Esophagus muscularis mucosa (tissue), 4 donors: ENCODE measurements at places on chromosomes 7 and 10.

- no peaks in the 10 kb centered on the region for H3K4me1 ChIP-seq
- H3K27ac ChIP-seq, result no peak overlapping the region
- H3K27me3 ChIP-seq, result no peaks in the 10 kb centered on the region
- no peak overlapping the region for H3K4me3 ChIP-seq
- H3K36me3 ChIP-seq, result no peaks in the 10 kb centered on the region
Observed at GRCh38 chr10:126097558-126098225, 201.3 kb downstream of the FANK1 start.

GRCh38 chr10:50527442-50528043, 96.2 kb downstream of the SGMS1 start:
- H3K36me3 ChIP-seq, result no peaks in the 10 kb centered on the region
- peak; percentile 12 for DNase-seq
- H3K4me3 ChIP-seq, result no peak overlapping the region
- H3K27me3 ChIP-seq, result no peaks in the 10 kb centered on the region
- H3K4me1 ChIP-seq, result peaks cover 24% of the 10 kb centered on the region

DNA sequence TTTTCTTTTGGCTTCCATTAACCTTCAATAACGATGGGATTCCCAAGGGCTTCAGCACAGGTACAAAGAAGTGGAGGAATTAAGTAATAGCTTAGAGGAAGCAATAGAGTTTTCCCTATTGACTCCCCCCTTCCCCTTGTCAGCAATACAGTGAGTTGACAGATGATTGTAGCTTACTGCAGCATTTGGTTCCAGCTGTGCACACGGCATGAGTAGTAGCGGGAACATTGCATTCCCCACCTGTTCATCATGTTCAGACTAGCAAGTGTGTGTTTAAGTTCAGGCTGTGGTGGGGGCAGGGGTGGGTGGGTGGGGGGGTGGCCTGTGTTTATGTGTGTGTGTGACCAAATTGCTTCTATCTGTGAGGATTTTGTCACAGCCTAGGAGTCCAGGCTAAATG, 4.6 kb upstream of the ADRA2A start:
- H3K36me3 ChIP-seq, result no peaks in the 10 kb centered on the region
- no peak overlapping the region for H3K27ac ChIP-seq
- peaks cover 18% of the 10 kb centered on the region for H3K4me1 ChIP-seq

GRCh38 chr7:101934618-101935017, 117.2 kb downstream of the CUX1 start:
- no peak for DNase-seq
- H3K4me3 ChIP-seq, result peak overlapping the region; percentile 30
- H3K27ac ChIP-seq, result peak overlapping the region; percentile 87
- peaks cover 59% of the 10 kb centered on the region for H3K4me1 ChIP-seq
- H3K36me3 ChIP-seq, result no peaks in the 10 kb centered on the region
- no peaks in the 10 kb centered on the region for H3K27me3 ChIP-seq

- H3K36me3 ChIP-seq, result no peaks in the 10 kb centered on the region
- no peaks in the 10 kb centered on the region for H3K27me3 ChIP-seq
- no peaks in the 10 kb centered on the region for H3K4me1 ChIP-seq
- no peak overlapping the region for H3K4me3 ChIP-seq
- no peak for DNase-seq
Observed at GRCh38 chr10:60358282-60358681, 31.4 kb downstream of the ANK3 start.

DNA sequence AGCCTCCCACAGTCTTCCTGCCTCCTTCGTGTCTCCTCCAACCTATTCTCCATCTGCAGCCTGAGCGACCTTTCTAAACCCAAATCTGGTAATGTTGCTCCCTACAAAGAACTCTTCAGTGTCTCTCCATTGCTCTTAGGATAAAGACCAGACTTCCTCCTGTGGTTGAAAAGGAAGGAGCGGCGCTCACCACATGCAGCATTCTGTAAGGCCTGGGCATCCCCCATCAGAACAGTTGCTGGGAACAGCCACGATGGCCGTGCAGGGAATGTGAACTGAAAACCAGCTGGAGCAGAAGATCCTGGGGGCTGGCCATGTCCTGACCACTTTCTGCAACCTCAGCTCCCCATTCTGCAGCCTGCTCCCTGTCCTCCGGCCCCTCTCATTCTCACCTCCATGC, 237.8 kb upstream of the ZMIZ1 start:
- no peak overlapping the region for H3K27ac ChIP-seq
- H3K36me3 ChIP-seq, result no peaks in the 10 kb centered on the region
- H3K4me3 ChIP-seq, result no peak overlapping the region
- peaks cover 5% of the 10 kb centered on the region for H3K4me1 ChIP-seq
- no peaks in the 10 kb centered on the region for H3K27me3 ChIP-seq

DNA sequence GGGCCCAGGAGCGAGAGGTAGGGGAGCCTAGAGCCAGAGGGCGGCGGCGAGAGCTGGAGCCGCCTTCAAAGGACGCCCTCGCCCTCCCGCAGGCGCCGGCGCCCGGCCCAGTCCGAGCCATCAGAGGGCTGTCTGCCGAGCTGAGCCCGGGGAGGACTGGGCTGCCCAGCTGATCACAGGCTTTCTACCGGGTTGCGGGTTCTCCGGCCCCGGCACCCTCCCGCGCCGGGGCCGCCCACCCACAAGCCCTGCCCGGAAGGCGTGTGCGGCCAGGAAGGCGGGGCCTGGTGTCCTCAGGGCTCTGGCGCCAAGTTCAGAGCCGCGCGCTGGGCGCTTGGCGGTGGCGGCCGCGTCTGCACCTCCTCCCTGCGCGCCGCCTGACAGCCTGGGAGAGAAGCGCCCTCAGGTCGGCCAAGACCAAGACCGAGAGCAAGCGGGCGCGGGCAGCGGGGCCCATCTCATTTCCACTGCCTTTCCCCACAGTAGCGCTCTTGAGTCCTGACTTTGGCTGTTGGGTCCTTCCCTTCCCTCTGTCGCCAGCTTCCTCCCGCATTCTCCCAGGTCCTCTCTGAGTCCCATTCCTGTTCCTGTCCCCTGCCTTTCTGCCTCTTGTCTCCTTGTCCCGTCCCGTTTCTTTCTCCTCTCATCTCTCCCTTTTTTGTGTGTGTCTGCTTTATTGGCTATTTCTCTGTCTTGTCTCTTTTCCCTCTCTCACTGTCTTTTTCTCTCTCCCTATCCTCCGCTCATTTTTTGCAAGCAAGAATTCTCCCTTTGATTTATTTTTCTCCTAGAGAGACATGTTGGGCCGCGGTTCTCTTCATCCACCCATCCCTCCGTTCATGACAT, 60.6 kb upstream of the MSMB start:
- peak; percentile 91 for DNase-seq
- H3K4me1 ChIP-seq, result peaks cover 13% of the 10 kb centered on the region
- H3K36me3 ChIP-seq, result no peaks in the 10 kb centered on the region

GRCh38 chr7:30136117-30136731, 1.4 kb downstream of the MTURN start:
- no peaks in the 10 kb centered on the region for H3K36me3 ChIP-seq
- DNase-seq, result peak; percentile 87
- peaks cover 19% of the 10 kb centered on the region for H3K4me1 ChIP-seq
- H3K27me3 ChIP-seq, result no peaks in the 10 kb centered on the region

DNA sequence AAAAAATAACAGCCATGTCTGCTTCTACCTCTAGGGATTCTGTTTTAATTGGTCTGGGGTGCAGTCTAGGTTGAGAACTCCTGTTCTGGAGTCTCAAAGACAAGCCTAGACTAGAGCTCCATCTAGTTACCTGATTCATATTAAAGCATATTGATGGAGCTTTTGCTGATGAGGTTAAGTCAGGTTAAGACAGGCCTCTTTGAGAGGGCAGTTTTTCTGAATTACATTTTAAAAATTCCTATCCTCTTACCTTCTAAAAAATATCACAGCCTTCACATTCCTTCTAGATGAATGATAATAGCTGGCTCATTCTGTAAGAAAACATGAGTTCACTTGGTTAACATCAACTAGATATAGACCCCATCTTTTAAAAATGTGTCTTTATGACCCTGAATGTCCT, 28.9 kb downstream of the MGAM start:
- no peaks in the 10 kb centered on the region for H3K27me3 ChIP-seq
- H3K4me1 ChIP-seq, result no peaks in the 10 kb centered on the region
- H3K4me3 ChIP-seq, result no peak overlapping the region

DNA sequence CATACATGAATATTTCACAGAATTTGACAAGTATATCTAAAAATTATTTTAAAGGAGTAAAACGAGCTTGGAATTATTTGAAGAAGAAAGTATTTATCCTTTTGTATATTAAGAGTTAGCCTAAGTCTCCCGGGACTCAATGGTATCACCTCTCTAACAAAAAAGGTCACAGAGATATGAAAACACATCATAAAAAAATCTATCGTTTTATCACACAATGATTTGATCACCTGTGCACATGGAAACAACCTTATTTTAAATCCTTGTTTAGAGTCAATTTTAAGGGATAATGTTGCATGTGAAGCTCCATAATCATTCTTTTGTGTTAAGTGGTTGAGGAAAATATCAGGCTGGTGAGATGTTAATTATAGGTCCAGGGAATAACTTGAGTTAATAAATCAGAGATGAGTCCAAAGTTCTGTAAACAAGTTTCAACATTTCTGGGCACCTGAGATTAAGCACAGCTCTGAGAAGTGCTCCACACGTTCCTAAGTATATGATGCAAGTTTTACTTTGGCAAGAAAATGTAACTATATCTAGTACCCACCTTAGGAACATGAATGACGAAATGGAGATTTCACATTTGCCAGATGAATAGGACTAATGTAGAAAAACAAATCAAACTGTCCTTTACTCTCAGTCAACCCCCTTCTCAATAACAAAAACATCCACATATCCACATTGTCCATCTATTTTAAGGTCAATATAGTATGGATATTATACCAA, 148.5 kb upstream of the AKR1E2 start:
- H3K36me3 ChIP-seq, result no peaks in the 10 kb centered on the region
- no peaks in the 10 kb centered on the region for H3K27me3 ChIP-seq
- H3K4me3 ChIP-seq, result no peak overlapping the region
- H3K4me1 ChIP-seq, result peaks cover 9% of the 10 kb centered on the region
- no peak for DNase-seq

DNA sequence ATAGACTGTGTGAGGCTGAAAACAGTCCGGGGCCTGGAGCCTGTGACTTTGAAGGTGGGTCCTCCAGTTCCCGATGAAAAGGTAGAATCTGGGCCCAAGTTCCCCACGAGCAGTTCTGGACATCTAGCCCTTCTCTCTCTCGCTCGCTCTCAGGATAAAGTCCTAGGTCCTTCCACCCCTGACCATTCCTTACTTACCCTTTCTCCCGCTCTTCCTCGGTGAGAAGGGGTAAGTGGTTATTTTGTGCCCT, 713 bp downstream of the IMMP2L start:
- peaks cover 26% of the 10 kb centered on the region for H3K4me1 ChIP-seq
- no peaks in the 10 kb centered on the region for H3K27me3 ChIP-seq
- peak overlapping the region; percentile 84 for H3K27ac ChIP-seq
- DNase-seq, result no peak
- peak overlapping the region; percentile 90 for H3K4me3 ChIP-seq
- H3K36me3 ChIP-seq, result peaks cover 7% of the 10 kb centered on the region

GRCh38 chr7:124989911-124990310, 60.3 kb upstream of the POT1 start:
- no peak overlapping the region for H3K27ac ChIP-seq
- no peaks in the 10 kb centered on the region for H3K36me3 ChIP-seq
- no peaks in the 10 kb centered on the region for H3K27me3 ChIP-seq

- DNase-seq, result no peak
- H3K36me3 ChIP-seq, result no peaks in the 10 kb centered on the region
- H3K4me3 ChIP-seq, result no peak overlapping the region
- no peaks in the 10 kb centered on the region for H3K4me1 ChIP-seq
Observed at GRCh38 chr10:129915526-129916378, 48.3 kb downstream of the EBF3 start.

GRCh38 chr7:38107486-38107893, 70.6 kb upstream of the STARD3NL start:
- no peaks in the 10 kb centered on the region for H3K36me3 ChIP-seq
- no peak for DNase-seq
- H3K27me3 ChIP-seq, result no peaks in the 10 kb centered on the region
- no peak overlapping the region for H3K4me3 ChIP-seq

DNA sequence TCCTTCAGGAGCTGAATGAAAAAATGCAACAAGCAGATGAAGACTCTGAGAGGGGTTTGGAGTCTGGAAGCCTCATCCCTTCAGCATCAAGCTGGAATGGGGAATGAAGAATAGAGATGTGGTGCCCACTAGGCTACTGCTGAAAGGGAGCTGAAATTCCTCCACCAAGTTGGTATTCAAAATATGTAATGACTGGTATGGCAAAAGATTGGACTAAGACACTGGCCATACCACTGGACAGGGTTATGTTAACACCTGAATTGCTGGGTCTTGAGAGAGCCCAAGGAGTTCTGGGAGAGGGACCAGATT, 5.4 kb downstream of the IFIT2 start:
- no peaks in the 10 kb centered on the region for H3K27me3 ChIP-seq
- H3K36me3 ChIP-seq, result no peaks in the 10 kb centered on the region
- no peak overlapping the region for H3K27ac ChIP-seq
- no peak overlapping the region for H3K4me3 ChIP-seq

DNA sequence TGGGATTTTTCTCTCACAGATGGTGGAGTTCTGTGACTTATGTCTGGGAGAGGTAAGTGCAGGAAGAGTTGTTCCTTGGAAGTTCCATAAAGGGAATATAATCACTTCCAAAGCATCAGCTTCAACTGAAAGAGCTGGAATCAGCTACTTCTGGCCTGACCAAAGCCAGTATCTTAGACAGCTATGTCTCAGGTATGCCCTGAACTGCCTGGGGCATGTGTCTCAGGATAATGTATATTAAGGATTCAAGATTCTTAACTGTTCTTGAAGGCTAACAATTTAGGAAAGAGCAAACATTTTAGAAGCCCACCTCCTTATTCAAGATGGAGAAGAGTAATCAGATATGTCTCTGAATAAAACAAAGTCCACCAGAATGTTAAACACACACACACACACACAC, 12.4 kb upstream of the NOBOX start:
- no peaks in the 10 kb centered on the region for H3K4me1 ChIP-seq
- no peak overlapping the region for H3K27ac ChIP-seq
- no peaks in the 10 kb centered on the region for H3K27me3 ChIP-seq

DNA sequence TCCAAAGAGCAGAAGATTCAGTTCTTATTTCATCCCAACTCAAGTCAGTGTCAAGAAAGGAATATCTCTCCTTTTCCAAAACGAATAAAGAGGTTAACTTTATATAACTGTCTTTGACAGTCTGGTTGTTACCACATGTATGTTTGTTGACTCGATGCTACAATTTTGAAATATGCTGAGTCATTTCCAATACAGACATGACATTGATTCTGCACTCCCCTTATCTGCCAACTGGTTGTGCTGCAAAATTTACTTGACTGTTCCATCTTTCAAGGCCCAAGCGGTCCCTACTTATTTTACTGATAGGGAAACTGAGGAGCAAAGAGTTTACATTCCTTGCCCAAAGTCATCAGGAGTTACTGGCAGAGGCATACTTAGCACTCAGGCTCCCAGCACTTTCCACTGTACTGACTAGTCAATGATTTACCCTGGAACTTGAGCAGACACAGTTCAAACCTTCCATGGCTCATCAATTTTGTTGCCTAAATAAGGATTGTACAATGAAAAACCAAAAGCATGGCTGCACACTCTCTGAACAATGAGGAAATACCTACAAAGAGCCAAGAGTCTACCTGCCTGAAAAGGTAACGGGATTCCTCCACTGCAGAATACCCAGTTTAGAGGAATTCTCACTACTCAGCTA, 52.8 kb downstream of the ABLIM1 start:
- no peaks in the 10 kb centered on the region for H3K27me3 ChIP-seq
- peaks cover 4% of the 10 kb centered on the region for H3K36me3 ChIP-seq
- H3K27ac ChIP-seq, result peak overlapping the region; percentile 44
- peaks cover 56% of the 10 kb centered on the region for H3K4me1 ChIP-seq
- no peak for DNase-seq

GRCh38 chr10:96665306-96665705, 55.0 kb downstream of the PIK3AP1 start:
- H3K36me3 ChIP-seq, result no peaks in the 10 kb centered on the region
- no peaks in the 10 kb centered on the region for H3K4me1 ChIP-seq
- H3K27ac ChIP-seq, result no peak overlapping the region
- H3K4me3 ChIP-seq, result no peak overlapping the region
- no peaks in the 10 kb centered on the region for H3K27me3 ChIP-seq
